ENCODE measurements at places on chromosomes 6 and 20. TPM values are rescaled to one million over a fixed set of nuclear protein-coding genes. Genes with fewer than 3 reads are reported as not detected.
A peak's percentile ranks its signal among the peaks of the same experiment; 100 is the strongest.

DNA sequence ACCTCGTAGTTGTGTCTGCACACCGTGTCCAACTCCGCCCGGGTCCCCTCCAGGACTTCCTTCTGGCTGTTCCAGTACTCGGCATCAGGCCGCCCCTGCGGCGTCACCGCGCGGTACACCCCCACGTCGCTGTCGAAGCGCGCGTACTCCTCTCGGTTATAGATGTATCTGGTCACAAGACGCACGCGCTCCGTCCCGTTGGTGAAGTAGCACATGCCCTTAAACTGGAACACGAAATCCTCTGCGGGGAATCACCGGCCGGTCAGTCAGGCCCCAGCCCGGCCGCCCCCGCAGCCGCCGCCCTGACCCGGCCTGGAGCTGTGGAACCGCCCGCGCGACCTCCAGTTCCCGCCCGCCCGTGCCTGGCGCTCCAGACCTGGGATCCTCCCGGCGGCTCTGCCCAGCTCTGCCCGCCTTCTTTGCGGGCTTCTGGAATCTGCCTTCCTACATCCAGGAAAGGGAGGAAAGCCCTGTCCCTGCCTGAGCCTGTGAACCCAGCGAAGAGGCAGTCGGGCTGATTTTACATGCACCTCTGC is 1.6 kb downstream of the HLA-DQB1 start:
- no peaks in the 10 kb centered on the region for H3K36me3 ChIP-seq
- no peaks in the 10 kb centered on the region for H3K4me1 ChIP-seq
- no peak overlapping the region for H3K27ac ChIP-seq
- DNase-seq: no peak
- H3K27me3 ChIP-seq: peaks cover 12% of the 10 kb centered on the region

DNA sequence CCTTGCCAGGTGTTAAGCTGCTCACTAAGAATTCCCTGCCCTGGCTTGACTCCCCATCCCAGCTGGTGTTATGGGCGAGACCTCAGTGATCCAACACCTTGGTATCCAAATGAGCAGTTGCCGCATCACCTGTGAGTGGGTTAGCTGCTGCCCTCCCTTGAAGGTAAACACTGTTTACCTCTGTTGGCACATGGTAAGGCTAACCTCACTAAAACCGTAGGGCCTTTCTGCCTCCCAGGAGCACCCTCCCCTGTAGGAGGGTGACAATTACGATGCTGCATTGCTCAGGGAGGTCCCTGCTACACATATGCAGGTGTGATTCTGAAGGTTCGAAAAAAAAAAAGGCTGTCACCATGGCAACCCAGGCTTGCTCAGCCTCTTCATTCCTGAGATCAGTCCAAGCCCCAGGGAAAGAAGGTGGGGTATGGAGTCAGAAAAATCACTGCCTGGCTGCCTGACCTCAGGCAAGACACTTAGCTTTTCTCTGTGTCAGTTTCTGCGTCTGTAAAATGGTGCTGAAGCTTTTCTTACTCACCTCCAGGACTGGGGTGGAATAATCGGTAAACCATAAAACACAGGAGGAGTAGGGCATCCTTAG is 19.5 kb downstream of the PNPLA1 start:
- peaks cover 17% of the 10 kb centered on the region for H3K27me3 ChIP-seq
- H3K36me3 ChIP-seq: no peaks in the 10 kb centered on the region
- no peak for DNase-seq
- no peak overlapping the region for H3K4me3 ChIP-seq
- H3K4me1 ChIP-seq: peaks cover 17% of the 10 kb centered on the region

SOX18 gene
- 211 TPM for total RNA-seq

TGM2 gene
- 708 TPM for total RNA-seq

GRCh38 chr6:9482030-9482738 is 932.7 kb downstream of the TFAP2A start:
- no peaks in the 10 kb centered on the region for H3K27me3 ChIP-seq
- no peak overlapping the region for H3K4me3 ChIP-seq
- peaks cover 19% of the 10 kb centered on the region for H3K4me1 ChIP-seq

FAXC gene
- total RNA-seq: 3.6 TPM

BCAS4 gene
- total RNA-seq: 1.5 TPM

GRCh38 chr20:3090565-3090964 is 6.0 kb upstream of the AVP start:
- H3K4me1 ChIP-seq: peaks cover 6% of the 10 kb centered on the region
- no peaks in the 10 kb centered on the region for H3K36me3 ChIP-seq
- H3K27ac ChIP-seq: no peak overlapping the region
- H3K27me3 ChIP-seq: peaks cover 8% of the 10 kb centered on the region
- H3K4me3 ChIP-seq: no peak overlapping the region

DNA sequence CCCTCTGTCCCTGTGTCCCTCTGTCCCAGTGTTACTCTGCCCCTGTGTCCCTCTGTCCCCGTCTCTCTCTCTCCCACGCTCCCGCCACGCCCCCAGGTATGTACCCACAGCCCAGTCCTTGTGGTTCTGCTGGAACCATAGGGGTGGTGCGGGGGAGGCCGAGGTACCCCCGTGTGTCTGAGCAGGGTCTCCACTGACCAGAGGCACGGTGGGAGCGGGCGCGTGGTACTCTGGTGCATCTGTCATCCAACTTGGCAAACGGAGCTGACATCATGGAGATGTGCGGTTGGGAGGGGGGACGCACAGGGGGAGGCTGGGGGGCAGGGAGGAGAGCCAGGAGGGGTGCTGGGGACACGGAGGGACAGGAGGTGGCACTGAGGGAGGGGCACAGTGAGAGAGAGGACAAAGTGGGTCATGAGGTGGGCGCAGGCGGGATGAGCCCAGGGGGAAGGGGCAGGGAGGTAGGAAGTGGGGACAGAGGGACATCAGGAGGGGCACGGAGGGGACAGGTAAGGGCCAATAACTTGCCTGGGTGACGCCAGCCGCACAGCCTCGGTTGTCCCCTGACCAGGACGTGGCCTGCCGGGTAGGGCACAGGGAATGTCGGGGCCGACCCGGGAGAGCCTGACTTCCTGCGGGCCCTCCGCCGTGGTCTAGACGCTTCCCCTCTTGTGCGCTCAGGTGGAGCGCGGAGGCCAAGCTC is 163.6 kb upstream of the PDE10A start:
- no peak overlapping the region for H3K27ac ChIP-seq
- no peaks in the 10 kb centered on the region for H3K36me3 ChIP-seq
- no peaks in the 10 kb centered on the region for H3K4me1 ChIP-seq
- H3K27me3 ChIP-seq: no peaks in the 10 kb centered on the region

PPIL6 gene
- total RNA-seq: 0.33 TPM

PGC gene
- total RNA-seq: not detected

BEND6 gene
- total RNA-seq: 0.66 TPM

GRCh38 chr6:127514179-127514772 is 4.9 kb downstream of the MTCL3 start:
- peaks cover 13% of the 10 kb centered on the region for H3K4me1 ChIP-seq
- H3K27ac ChIP-seq: no peak overlapping the region
- no peak overlapping the region for H3K4me3 ChIP-seq
- no peak for DNase-seq
- no peaks in the 10 kb centered on the region for H3K36me3 ChIP-seq

MDFI gene
- 45.8 TPM for total RNA-seq

DNA sequence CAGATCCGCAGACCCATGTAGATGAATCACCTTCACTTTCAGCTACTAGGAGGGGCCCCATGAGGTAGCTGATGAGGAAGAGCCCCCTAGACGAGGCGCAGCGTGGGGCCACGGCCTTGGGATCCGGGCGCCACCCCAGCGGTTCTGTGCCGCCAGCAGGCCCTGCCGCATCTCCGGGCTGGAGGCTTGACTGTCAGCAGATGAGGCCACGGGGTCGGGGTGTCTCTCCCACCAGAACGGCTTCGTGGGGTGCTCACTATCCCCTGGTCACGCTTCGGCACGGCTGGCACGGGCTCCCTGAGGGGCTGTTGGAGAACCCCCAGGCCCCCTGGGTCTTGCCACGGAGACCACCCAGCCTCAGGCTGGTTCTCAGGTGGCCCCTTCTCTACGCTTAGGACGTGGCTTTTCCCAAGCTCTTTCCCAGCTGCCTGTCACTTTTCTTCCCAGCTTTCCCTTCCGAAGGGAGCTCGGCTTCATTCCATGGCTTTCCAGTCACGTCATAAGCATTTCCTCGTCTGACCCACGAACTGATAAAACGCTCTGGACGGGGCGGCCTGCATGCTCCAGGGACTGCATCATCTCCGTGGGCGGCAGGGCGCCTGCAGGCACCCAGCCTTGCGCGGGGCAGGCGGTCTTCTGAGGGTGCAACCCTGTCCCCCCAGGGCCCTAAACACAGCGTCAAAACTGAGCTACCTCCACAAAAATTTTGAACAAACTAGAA is 85.9 kb downstream of the THBS2 start:
- peak overlapping the region; percentile 24 for H3K27ac ChIP-seq
- H3K36me3 ChIP-seq: no peaks in the 10 kb centered on the region
- no peak overlapping the region for H3K4me3 ChIP-seq
- no peaks in the 10 kb centered on the region for H3K27me3 ChIP-seq
- peak; percentile 27 for DNase-seq
- no peaks in the 10 kb centered on the region for H3K4me1 ChIP-seq

GRCh38 chr20:3678856-3679720 is 2.7 kb downstream of the ADAM33 start:
- H3K4me1 ChIP-seq: no peaks in the 10 kb centered on the region
- H3K27ac ChIP-seq: no peak overlapping the region
- no peak for DNase-seq
- no peaks in the 10 kb centered on the region for H3K36me3 ChIP-seq
- H3K27me3 ChIP-seq: peaks cover 37% of the 10 kb centered on the region

LRRN4 gene
- total RNA-seq: not detected

DZANK1 gene
- 3.0 TPM for total RNA-seq

SOBP gene
- 6.1 TPM for total RNA-seq

SLC22A2 gene
- total RNA-seq: not detected

GRCh38 chr20:46558511-46558959 is 8.1 kb upstream of the OCSTAMP start:
- H3K36me3 ChIP-seq: no peaks in the 10 kb centered on the region
- no peaks in the 10 kb centered on the region for H3K27me3 ChIP-seq
- H3K4me1 ChIP-seq: peaks cover 11% of the 10 kb centered on the region
- peak overlapping the region; percentile 21 for H3K27ac ChIP-seq

DNA sequence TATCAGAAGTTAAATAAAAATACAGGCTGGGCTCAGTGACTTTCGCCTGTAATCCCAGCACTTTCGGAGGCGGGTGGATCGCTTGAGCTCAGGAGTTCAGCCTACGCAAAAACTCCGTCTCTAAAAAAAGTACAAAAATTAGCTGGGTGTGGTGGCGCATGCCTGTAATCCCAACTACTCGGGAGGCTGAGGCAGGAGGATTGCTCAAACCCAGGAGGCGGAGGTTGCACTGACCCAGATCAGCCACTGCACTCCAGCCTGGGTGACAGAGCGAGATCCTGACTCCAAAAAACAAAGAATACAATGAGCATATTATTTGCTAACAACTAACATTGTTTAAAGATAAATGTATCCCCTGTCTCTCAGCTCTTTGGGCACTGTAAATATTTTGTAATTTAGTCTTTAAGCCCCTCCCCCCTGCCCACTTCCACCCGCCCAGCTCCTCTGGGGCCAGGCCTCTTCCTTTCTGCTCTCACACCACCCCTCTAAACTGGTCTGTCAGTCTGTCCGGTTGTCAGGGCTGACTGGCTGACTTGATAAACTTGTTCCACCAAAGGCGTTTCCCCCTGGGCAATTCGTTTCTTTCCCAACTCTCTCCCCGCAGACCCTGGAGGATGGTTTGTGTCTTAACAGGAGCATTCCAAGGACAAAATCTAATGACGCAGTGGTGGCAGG is 62.4 kb upstream of the QKI start:
- no peaks in the 10 kb centered on the region for H3K27me3 ChIP-seq
- no peak overlapping the region for H3K4me3 ChIP-seq
- H3K36me3 ChIP-seq: no peaks in the 10 kb centered on the region
- H3K4me1 ChIP-seq: peaks cover 36% of the 10 kb centered on the region
- DNase-seq: no peak
- H3K27ac ChIP-seq: no peak overlapping the region

NKX2-4 gene
- not detected for total RNA-seq

TMEM74B gene
- total RNA-seq: 1.1 TPM

DNA sequence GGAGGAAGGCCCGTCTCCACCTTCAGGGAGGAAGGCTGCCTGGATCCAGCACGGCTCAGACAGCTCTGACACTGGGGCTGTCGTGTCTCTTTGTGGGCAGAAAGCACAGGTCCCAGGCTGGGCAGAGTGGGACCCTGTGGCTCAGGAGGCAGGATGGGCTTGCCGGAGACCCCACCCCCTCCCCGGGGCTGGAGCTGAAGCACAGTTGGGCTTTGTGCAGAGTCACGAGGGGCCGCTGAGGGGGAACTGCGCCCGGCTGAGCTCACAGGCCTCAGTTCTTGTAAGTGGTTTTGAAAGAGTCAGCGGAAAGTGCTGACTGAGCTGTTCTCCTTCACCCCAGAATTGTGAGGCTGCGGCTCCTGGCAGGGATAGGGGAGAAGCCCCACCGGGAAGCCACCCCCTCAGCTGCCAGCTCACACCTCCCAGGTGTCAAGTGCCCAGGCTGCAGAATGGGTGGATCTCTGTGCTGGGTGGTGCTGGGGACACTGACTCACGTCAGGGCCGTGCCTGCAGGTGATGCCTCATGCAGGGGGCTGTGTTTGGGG is 145.5 kb upstream of the RNF24 start:
- no peaks in the 10 kb centered on the region for H3K27me3 ChIP-seq
- H3K36me3 ChIP-seq: no peaks in the 10 kb centered on the region
- H3K27ac ChIP-seq: no peak overlapping the region
- H3K4me1 ChIP-seq: peaks cover 5% of the 10 kb centered on the region
- no peak for DNase-seq

DNA sequence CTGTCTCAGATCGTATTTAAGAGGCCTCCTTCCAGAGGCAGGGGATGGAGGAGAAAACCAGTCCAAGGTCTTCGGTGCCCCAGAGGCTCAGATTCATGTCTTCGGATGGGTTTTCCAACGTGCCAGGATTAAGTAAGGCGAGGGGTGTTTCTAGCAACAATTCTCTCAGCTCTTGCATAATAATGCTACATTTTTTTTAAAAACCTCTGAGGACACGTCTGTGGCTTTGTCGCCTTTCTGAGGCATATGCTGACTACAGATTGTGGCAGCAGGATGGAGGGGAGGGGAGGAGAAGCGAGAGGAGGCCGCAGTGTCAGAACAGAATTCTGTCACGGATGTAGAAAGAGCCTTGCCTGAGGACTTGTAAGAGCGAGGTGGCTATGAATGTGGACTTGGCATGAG is 17.7 kb upstream of the CCDC167 start:
- H3K36me3 ChIP-seq: no peaks in the 10 kb centered on the region
- no peaks in the 10 kb centered on the region for H3K4me1 ChIP-seq
- no peak for DNase-seq
- no peak overlapping the region for H3K4me3 ChIP-seq
- peaks cover 12% of the 10 kb centered on the region for H3K27me3 ChIP-seq
- H3K27ac ChIP-seq: no peak overlapping the region

DNA sequence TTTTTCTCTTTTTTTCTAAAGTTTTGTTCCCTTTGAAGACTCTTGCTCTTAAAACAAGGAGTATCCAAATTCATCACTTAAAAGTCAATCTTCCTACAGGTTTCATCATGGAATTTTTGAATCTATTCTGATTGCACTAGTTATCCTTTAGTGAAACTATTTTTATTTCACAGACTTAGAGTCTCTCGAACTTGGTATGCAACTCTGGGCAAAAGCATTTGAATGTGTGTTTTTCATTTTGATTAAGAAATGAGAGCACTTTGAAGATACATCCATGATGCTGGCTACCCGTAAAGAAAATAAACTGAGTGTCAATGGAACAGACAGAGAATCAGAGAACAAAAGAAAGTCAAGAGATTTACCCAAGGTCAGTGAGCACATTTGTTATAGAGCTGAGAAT is 586.5 kb downstream of the EPM2A start:
- no peak for DNase-seq
- H3K4me1 ChIP-seq: no peaks in the 10 kb centered on the region
- no peak overlapping the region for H3K4me3 ChIP-seq
- H3K36me3 ChIP-seq: no peaks in the 10 kb centered on the region
- no peaks in the 10 kb centered on the region for H3K27me3 ChIP-seq
- no peak overlapping the region for H3K27ac ChIP-seq

Measured in endothelial cell of umbilical vein (primary cell).